ENCODE measurements at places on chromosomes 4 and X.

GRCh38 chr4:144681806-144682205, 35.9 kb downstream of the HHIP start:
- no peak for DNase-seq

GRCh38 chrX:53605004-53605403, 81.5 kb downstream of the HUWE1 start:
- no peak for DNase-seq

- DNase-seq: no peak
Observed at GRCh38 chrX:17767734-17768133, 30.4 kb downstream of the SCML1 start.

GRCh38 chrX:153725832-153726285, 1.2 kb downstream of the ABCD1 start:
- DNase-seq: no peak

Data from T-helper 2 cell (primary cell).